NCI-H774 (cell line): ENCODE measurements at places on chromosomes 1 and 21.

- no peak for DNase-seq
These were observed 27.2 kb downstream of the CTTNBP2NL start for GRCh38 chr1:112423207-112423606.

DNA sequence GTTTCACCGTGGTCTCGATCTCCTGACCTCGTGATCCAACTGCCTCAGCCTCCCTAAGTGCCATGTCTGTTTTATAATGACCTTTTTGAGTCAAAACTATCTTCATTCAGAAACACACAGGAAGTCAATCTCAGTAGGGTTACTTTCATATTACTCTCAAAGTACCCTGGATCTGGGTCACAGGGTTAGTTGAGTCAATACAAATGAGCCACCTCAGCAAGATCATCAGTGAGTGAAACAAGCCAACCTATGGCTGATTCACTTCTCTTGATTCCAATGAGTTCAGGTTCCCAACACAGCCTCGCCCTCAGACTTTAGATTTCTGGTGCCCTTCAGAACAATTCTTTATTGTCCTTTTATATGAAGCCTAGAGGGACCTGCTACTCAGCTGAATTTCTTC, 76.9 kb downstream of the ZC3H11B start:
- no peak for DNase-seq

- no peak for DNase-seq
These were observed 141.7 kb upstream of the EDN2 start for GRCh38 chr1:41626146-41626545.

DNA sequence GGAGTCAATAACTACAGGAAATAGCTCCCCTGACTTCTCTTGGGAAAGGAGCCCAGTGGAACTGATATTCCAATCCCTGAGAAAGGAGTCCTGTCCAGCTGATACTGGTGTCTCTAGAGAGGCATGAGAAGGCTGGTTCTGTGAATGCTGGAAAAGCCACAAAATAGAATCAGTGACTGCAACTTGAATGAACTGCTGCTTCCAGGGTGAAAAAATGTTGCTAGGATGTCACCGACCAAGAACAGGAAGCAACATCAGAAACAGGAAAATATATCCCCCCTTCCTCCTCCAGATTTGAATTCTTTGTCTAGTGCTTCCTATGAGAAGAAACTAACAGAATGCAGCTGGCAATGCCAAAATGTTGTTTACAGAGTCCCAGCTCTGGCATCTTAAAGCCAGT, 269.3 kb upstream of the LYPLAL1 start:
- no peak for DNase-seq

DNA sequence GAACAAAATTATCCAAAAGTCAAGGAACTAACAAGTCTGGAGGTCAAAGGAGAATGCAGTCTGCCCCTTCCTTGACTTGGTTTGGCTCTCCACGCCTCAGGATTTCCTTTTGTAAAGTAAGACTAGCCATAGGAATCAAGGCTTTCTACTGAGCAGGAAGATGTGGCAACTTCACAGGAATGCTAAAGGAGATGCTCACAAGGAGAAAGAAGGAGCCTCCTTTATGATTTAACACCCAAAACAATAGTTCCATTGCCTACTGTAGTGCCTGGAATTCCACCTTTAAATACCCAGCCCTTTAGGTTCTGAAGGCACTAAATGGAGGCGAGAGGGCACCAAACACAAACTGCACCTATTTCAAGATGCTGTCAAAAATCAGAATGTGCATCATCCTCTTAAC, 176.3 kb upstream of the NFIA start:
- no peak for DNase-seq

GRCh38 chr1:20730690-20731056, 1.8 kb downstream of the SH2D5 start:
- DNase-seq, result no peak

GRCh38 chr21:35053356-35054096, 4.4 kb upstream of the RUNX1 start:
- no peak for DNase-seq

DNA sequence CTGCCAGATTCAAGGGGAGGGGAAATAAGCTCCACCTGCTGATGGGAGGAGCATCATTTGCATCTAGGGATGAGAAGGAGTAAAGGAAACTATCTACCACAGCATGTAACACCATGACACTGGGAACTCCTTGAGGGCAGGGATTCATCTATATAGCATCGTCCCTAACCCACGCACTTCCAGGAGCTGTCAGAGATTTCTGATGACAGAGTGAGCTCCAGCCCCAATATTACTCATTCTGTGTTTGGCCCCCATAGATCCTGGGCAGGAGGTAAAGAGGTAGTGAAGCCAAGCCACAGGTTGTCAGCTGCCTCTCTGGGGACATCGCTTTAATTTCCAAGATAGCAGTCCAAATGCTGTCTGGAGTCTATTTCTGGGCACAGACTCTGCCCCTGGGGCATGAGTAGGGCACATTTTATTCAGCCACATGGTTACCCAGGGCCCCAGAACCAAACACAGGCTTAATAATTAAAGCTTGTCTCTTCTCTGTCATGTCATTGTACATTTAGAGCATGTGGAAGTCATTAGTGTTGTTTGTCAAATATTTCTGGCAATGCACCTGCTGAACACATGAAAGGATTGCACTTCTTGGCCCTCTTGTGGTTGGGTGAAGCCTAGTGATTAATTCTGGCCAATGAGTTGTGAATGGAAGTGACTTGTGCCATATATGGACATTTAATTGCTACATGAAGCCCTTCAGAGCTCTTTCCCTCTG, 105.9 kb upstream of the POU3F1 start:
- DNase-seq, result peak; percentile 96

GRCh38 chr1:203531063-203531462, 37.1 kb downstream of the OPTC start:
- no peak for DNase-seq

DNA sequence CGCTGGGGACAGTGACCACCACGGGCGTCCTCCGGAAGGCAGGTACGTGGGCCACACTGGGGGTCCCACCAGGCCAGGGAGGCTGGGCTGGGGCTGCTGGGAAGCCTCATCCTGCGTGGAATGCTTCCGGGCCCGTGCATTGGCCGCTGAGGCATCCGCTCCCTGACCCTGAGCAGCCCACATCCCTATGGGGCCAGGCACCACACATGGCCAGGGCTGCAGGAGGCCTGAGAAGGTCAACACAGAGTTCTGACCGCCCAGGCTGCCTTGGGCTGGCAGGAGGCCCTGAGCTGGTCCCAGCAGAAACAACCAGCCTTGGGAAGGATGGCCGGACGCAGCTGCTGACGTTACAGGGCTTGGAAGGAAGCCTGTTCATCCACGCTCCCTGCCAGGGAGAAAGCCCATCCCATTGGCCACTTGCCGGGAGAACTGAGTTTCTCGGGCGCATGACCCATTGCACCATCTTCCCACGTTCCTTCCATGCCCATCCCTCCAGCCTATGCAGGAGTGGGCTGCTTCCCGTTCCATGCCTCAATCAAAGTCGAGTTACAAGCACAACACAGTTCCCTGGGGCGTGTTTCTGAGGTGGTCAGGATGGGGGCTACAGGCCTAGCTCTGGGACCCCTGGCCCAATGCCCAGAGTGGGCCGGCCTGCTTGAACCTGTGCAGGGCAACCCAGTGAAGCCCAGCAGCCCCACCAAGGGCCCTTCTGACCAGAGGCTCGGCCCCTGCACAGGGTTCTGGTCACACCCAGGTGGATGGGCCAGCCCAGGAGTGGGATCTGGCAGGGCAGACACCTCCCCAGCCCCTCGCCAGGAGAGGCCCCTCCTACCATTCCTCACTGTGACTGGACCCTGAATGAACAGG, 31.7 kb downstream of the TRIM11 start:
- no peak for DNase-seq

DNA sequence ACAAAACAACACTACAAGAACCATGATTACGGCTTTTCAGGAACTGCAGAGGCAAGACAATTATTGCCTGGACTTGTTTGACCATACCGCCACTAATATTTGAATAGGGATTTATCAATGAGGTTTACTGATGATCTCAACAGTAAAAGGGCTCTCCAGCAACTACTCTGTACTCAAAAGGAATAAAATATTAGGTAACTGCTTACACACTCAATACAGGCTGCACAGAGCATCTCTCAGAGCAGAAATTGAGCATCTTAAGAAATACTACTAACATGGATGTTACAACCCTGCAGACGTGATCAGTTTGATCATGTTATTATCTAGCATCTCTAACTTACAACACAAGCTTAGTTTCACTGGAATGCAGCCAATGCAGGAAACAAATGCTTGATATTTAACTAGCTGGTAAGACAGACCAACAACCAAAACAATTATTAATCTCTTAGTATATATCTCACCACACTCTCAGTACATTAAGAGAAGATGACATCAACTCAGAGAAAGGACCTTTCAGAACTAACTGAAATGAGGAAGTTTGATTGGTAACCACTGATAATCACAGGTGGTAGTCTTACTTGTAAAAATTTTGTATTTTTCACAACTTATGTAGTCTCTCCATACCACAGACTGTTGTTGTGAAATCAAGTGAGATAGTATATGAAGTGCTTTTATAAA, 52.2 kb downstream of the PUM1 start:
- peak; percentile 70 for DNase-seq

DNA sequence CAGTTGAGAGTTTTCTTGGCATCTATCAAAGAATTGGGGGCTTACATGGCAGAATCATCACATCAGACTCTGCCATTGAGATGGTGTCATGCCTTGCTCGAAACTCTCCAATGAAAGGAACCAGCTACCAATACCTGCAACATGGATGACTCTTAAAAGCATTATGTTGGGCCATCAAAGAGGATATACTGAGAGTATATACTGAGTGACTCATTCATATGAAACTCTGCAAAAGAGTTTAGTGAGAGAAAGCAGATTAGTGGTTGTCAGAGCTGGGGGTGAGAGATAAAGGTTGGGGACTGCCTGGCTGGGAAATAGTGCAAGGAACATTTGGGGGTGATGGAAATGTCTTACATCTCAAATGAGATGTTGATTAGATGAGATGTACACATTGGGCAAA, 14.7 kb upstream of the HMGB4 start:
- DNase-seq, result no peak

DNA sequence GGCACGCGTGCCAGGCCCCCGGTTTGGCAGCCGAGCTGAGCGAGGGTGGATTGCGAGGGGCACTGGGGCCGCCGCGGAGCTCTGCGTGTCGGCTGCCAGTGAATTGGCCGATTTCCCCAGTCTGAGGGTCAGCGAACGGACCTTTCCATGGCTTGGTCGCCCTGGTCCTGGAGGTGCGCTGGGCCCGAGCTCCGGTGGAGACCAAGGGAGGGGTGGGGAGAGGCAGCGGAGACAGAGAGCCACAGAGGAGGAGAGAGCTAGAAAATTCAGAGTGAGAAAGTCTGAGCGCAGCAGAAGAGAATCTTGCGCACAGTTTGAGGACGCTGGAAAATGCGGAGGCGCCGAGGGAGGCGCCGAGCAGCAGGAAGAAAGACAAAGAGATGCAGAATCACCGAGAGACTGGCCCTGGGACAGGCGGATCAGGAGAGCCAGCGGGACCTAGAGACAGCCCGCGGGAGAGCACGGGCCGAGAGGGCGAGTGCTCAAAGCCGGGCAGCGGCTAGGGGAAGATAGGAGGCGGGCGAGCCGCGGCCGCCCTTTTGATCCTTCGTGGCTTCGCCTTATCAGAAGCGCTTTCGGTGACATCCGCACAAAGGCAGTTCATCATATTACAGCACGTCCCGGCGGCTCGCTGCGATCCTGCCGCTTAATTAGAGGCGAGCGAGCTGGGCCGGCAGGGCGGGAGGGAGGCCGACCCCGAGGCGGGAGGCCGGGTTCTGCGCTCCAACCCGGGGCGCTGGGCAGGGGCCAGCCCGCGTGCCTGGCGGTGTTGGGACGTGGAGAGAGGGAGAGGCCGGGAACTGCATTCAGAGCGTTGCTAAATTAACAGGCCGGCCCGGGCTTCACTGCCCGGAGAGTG, 12.7 kb downstream of the PAX7 start:
- DNase-seq, result no peak

DNA sequence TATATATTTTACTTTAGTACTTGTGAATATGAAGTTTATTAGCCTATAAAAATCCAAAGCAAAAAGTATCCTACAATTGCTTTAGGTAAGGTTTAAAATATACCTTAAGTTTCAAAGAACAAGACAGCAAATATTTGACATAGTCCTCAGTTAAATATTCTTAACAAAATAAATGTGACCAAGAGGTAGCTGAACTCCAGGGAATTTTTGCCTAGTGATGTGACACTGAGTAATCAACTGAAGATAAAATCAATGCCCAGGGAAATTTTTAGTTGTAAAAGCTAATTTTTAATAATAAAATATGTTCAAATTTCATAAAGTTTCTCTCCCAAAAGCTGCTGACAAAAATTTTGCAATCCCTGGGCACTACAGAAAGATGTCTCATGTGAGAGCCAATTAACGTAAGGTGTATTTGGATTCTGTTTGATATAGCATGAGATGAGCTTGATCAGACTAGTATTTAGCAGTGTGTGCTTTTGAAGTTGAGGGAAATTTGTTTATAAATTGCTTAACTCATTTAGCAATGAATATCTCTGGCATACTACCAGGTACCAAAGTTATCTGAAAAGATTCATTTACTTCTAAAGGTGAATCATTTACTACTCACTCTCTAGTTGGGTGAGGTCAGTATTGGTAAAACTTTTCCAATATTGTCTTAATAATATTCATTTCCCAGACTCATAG, 80.2 kb upstream of the PALMD start:
- DNase-seq, result no peak

DNA sequence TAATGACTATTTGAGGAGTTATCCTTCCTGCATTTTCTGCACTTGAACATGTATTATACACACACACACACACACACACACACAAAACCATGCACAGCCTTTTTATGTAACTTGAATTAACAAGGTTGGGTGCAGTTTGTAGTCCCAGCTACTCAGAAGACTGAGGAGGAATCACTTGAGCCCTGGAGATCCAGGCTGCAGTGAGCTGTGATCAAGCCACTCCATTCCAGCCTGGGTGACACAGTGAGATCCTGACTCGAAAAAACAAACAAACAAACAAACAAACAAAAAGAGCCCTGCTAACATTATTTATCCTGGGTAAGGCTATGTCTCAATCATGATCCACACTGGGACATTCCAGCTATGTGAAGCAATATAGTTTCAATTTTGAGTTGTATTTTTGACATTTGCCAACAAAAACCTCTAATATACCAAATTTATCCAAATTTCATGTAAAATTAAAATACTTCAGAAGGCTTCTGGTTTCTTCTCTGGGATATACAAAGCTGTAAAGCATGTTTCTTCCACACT, 156.8 kb downstream of the NTPCR start:
- no peak for DNase-seq

- DNase-seq, result no peak
These were observed 96.9 kb downstream of the NEK7 start for GRCh38 chr1:198253668-198254067.

GRCh38 chr1:35571263-35571662, 1.9 kb upstream of the TFAP2E start:
- no peak for DNase-seq
